Femur (tissue), 1 donor: ENCODE measurements at places on chromosomes 1 and 21.

DNA sequence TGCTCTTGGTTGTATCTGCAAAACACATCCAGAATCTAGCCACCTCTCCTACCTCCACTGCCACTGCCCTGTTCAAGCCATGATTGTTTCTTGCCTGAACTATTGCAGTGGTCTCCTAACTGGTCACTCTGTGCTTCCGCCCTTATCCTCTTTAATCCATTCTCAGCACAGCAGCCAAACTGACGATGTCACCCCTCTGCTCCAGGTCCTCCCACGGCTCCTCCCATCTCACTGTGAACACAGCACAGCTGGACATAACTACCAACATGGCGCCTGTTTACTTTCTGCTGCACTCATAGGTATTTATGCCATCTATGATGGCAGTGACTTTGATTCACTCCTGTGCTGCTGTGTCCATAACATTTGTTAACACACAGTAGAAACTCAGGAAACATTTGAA lies 406.7 kb downstream of the DISC1 start:
- DNase-seq: no peak

DNA sequence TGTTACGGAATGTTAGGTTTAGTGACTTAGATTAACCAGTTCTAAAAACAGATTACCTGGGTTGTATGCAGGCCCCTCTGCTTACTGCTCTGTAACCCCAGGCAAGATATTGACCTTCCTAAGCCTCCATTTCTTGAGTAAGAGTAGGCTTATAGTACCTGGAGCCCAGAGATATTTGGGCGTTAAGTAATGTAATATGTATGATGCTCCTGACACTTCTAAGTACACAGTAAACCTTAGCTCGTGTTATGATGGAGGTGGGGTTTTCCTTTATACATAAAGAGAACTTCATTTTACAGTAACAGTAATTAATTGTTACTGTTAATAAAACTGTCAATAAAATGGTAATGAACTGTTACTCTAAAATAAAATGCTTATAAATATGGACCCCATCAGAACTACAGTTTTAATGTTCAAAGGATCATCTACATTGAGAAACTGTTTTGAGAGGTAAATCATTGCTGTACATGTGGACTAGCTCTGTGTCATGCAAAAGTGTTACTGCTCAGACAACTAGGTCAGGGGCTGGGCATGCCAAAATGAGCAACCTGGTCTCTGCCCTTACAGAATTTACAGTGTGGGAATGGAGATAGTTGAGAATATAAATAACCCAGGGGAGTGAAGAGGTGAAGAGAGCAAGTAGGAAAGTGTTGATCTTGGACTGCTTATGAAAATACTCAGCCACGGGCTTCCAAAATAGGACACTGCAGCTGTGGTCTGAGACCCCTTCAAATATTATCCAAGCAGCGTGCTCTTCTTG lies 26.6 kb downstream of the LRRC8C start:
- DNase-seq: no peak

- DNase-seq: no peak
Observed at GRCh38 chr1:246281639-246282038, 225.4 kb downstream of the SMYD3 start.

DNA sequence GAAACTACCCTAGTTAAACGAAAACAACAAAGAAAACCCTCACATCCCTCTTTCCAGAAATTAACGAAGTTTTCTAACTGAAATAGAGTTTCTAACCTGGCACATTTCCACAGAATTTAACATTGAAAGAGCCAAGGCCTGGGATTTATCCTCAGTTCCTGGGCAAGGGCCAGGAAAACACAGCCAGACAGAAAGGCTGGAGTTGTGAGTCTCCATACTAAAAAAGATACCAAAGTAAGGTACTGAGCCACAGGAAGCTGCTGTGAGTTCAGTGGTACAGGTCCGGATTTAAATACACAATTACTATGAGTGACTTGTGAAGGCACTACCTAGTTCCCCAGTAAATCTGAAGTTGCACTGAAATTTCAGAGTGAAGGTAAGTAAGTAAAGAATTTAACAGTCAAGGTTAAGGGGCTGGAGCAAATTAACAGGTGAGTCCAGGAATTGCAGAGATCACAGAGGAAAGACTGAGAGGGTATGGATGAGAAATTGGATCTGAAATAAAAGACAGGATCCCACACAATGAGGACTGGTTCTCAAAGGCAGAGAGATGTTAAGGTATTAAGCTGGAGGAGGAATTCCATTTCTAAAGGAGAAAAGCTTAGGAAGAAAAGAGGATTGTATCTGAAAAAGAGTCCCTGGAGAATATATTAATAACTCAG lies 905 bp downstream of the LIX1L start:
- DNase-seq: peak; percentile 74

GRCh38 chr1:109274533-109275476 lies 8.1 kb downstream of the PSRC1 start:
- no peak for DNase-seq
